ENCODE measurements at places on chromosomes 7 and 10. TPM values are rescaled to one million over a fixed set of nuclear protein-coding genes. Genes with fewer than 3 reads are reported as not detected.
A peak's percentile ranks its signal among the peaks of the same experiment; 100 is the strongest.

Gene C10orf53
- 0.08 TPM for polyA plus RNA-seq

- no peak for DNase-seq
Observed at GRCh38 chr7:158257516-158258410, 329.9 kb downstream of the PTPRN2 start.

DNA sequence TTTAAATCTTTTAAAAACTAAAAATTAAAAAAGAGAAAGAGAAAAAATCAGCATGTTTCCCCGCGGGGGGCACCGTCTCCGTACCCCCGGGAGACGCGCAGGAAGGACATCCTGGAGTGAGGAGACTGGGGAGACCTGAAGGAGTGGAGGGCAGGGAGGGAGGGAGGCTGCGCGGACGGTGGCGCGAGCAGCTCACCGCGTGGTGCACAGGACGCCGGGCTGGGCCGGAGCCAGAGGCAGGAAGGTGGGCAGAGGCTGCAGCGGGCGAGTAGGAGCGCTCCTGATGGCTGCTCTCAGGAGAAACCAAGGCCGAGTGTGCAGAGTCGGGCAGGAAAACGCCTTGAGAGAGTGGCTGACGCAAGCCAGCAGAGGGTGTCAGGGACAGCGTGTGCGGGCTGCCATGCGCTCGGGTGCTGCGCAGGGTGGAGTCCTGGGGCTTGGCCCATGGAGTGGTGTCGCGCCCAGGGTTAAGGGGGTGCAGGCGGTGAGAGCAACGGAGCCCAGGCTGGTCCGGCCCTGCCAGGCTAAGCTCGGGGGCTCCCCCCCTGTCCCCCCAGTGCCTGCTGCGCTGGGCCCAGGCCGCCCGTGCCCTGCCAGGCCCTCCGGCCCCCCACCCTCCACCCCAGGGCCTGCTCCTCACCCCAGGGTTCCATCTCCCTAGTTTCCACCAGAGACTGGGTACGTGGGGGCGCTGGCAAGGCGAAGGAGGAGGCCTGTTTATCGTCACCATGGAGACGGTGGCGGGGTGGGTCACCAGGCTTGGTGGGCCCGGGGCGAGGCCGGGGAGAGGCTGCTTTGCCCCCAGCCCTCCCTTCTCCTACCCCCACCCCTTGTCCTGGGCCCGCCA is 28.9 kb upstream of the FXYD4 start:
- DNase-seq = no peak

DNA sequence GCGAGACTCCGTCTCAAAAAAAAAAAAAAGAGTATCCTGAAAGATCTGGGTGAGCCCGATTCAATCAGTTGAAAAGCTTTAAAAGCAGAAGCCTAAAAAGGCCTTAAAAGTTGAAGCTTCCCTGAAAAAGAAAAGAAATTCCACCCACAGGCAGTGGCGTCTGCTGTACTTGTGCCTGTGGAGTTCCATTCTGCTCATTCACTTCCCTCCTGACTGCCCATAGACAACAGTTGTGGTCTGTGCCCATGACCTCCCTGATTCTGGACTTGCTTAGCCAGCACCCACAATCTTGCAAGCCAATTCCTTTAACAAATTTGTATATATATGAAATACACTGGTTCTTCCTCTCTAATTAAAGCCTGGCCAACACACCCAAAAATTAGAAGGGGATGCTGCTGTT is 141.7 kb downstream of the DLG5 start:
- DNase-seq = no peak

GRCh38 chr7:114653364-114654088 is 238.9 kb downstream of the FOXP2 start:
- DNase-seq = no peak

GRCh38 chr10:109838592-109839244 is 84.6 kb downstream of the XPNPEP1 start:
- DNase-seq = no peak

DNA sequence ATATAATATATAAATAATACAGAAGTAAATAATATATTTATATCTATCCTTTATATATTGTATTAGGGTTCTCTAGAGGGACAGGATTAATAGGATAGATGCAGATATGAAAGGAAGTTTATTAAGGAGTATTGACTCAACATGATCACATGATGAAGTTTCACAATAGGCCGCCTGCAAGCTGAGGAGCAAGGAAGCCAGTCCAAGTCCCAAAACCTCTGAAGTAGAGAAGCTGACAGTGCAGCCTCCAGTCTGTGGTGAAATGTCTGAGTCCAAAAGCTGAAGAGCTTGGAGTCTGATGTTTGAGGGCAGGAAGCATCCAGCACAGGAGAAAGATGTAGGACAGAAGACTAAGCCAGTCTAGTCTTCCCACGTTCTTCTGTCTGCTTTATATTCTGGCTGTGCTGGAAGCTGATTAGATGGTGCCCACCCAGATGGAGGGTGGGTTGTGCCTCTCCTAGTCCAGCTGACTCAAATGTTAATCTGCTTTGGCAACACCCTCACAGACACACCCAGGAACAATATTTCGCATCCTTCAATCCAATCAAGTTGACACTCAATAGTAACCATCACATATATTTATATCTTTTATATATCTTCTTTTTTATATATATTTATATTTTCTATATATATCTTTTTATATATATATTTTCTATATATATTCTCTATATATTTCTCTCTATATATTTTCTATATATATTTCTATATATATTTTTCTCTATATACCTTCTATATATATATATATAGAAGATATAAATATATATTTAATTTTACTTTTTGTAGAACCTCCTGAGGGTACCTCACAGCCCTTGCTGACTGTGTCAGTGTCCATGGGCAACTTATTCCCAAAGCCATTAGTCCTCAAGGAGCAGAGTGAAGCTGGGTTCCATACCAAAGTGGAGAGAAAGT is 24.6 kb upstream of the AKR1B10 start:
- no peak for DNase-seq

- DNase-seq = peak; percentile 58
Observed at GRCh38 chr7:27096768-27097514, 1.1 kb upstream of the HOXA1 start.

All from left renal cortex interstitium (tissue), 4 donors.